Skeletal muscle cell (primary cell): ENCODE measurements at places on chromosomes 2 and 18.

GRCh38 chr2:67561457-67561965 is 164.4 kb downstream of the ETAA1 start:
- DNase-seq, result peak; percentile 81

- DNase-seq, result peak; percentile 1
Observed at GRCh38 chr18:37188016-37188791, 359.3 kb downstream of the KIAA1328 start.

DNA sequence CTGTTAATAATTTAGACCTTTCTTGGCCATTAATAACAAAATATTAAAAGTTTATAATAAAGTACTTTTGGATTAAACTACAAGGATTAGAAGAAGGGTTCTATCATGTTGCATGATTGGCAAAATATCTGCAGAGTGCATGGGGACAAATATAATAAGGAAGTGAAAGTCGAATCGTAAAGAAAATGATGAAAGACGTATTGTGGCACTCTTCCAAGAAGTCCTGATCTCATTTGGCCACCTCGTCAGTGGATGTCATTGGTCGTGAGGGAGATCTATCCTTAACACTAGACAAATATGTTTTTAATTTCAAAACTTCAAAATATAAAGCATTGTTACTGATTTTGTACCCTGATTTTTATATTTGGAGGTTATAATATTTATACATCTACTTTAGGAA is 197.7 kb upstream of the STON1 start:
- no peak for DNase-seq

GRCh38 chr2:149070681-149071320 is 32.3 kb downstream of the LYPD6B start:
- no peak for DNase-seq

DNA sequence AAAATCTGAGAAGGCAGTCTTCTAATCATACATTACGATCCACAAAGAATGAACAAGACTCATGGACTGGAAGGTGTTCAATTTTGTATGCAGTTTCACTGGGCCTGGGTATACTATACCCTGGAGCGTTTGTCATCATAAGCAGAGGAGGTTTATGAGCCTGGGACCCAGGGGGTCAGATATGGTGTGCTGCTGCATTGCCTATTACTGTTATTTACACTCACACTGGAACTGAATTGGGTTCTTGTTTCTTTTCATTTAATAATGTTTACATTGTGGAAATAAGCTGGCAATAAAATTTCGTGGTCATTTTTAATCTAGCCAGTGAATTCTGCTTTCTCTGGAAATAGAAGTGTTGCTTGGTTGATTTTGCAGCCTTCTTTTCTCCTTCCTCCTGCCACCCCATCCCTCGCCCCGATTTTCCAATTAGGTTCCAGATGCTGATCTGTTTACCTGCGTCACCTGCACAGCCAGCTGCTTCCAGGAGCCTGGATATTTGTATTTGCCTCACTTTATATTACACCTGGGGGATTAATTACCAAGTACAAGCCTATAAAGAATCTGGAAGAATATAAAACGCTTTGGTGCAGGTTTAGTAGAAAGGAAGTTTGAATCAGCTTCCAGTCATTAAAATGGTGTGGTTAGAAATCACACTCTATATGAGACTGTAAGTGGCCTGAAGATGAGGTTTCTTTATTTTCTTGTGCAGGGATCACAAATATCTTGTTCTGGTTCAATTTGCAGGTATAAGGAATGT is 234.4 kb downstream of the SOCS6 start:
- DNase-seq, result no peak

GRCh38 chr18:28281400-28281799 is 104.5 kb upstream of the CDH2 start:
- no peak for DNase-seq

- DNase-seq, result no peak
Observed at GRCh38 chr2:153403940-153404339, 74.6 kb downstream of the RPRM start.

GRCh38 chr2:119257198-119257597 is 33.6 kb downstream of the STEAP3 start:
- DNase-seq, result no peak

DNA sequence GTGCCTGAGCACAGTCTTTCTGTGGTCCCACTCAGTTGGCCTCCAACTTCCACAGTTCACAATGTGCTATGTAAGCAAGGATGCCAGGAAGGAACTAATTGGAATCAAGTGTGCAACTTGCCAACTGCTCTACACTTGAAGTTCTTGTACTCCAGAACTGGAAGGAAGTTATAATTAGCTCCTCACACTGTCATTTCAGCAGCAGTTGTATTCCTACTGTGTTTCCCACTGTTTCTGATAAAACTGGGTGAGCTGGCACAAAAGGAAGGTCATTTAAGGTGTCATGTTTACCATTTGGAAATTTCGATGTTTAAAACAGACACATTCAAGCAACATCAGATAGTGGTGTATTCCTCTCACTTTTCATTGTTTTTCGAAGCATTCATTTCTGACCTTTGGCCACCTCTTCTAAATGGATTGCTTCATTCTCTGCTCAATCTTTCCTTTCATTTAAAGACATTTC is 84.2 kb downstream of the ANTXR1 start:
- DNase-seq, result no peak

DNA sequence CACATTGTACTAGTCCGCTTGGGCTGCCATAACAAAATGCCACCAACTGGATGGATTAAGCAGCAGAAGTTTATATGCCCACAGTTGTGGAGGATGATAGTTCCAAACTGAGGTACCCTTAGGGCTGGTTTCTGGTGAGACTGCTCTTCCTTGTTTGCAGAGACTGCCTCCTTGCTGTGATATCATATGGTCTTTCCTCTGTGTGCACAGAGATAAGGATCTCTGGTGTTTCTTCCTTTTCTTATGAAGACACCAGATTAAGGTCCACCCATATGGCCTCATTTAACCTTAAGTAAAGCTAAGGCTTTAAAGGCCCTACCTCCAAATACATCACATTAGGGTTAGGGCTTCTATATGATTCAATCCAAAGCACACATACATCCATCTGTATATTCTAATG is 738.2 kb upstream of the GCFC2 start:
- DNase-seq, result no peak
